ENCODE measurements at places on chromosomes 3 and 15.

DNA sequence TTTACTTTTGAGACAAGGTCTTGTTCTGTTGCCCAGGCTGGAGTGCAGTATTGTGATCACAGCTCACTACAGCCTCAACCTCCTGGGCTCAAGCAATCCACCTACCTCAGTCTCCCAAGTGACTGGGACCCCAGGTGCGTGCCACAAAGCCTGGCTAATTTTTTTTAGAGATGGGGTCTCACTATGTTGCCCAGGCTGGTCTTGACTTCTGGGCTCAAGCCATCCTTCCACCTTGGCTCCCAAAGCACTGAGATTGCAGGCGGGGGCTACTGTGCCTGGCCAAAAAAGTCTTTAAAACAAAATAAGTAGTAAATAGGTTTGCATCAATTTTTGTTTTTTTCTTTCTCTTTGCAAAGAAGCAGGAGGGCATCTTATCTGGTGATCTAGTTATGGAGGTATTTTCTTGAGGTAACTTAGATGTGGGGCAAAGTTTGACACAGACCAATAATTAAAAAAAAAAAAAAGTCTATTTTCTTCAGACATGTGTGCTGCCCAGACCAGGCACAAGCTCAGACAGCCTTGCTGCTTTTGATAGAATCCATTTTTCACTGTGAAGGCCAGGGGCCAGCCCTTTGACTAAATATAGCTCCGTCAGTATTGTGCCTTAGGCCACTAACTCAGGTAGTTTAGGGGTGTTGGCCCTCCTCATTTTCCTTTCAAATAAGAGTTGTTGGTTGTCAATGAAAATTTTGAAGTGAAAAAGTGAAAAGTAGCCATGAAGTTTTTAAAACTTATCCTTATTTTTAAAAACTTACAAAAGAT is 2.5 kb downstream of the ARL6IP5 start:
- no peak for DNase-seq

- no peak for DNase-seq
Measured at GRCh38 chr15:33860754-33861153, 107.5 kb upstream of the CHRM5 start.

DNA sequence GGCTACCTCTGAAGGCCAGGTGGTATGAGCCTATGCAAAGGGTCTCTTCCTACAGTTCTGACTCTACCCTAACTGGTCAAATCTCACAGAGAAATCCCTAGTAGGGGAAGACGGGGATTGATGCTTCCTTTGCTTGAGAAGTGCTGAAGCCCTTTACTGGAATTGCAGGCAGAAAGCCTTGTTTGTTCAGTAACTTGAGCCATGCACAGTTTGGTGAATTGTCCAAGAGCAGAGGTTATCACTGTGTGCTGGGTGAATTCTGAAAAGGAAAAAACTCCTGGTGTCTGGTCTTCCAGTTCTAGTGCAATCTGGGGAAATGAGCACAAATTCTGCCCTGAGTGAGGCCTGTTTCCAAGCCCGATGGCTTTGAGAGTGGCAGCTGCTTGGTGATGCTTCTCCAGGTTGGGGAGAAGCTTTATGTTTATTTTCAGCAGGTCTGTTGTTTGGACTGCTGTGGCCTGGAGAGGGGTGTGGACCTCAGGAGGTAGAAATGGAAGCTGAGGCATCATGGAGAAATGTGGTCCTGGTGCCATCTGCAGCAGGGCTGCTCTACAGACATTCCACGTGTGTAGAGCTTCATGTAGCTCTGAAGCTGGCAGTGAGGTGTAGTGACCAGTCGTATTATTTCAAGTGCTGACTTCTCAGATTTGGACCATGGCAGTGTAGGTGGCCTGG is 60.9 kb downstream of the ARNT2 start:
- DNase-seq, result no peak

GRCh38 chr15:27466758-27467157 is 495.8 kb downstream of the GABRG3 start:
- DNase-seq, result no peak

- DNase-seq, result no peak
Measured at GRCh38 chr3:41126472-41126871, 72.8 kb upstream of the CTNNB1 start.

Data from SW480 (cell line).